ENCODE measurements at places on chromosomes 7 and 10.

GRCh38 chr7:100629117-100629716 is 12.1 kb downstream of the TFR2 start:
- DNase-seq, result no peak

GRCh38 chr7:43656997-43657396 is 72.3 kb downstream of the COA1 start:
- no peak for DNase-seq

- DNase-seq, result no peak
Observed at GRCh38 chr10:60846173-60846572, 67.9 kb downstream of the CDK1 start.

DNA sequence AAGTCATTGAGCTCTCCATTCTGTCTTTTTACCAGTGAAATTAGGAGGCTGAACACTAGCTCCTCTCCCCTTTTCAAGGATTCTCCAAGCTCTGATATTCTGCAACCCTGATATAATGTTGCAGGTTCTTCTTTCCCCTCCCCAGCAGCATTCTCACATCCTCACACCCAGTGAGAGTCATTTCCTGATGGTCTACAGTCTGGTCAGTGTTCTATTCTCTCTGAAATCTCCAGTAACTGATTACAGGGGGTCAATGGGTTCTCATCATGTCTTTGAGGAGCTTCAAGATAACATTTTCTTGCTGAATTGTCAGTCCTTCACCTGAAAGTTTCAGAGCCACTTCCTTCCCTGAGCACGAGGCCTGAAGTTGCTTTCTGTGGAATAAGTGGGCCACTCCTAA is 299.4 kb downstream of the PTEN start:
- no peak for DNase-seq

DNA sequence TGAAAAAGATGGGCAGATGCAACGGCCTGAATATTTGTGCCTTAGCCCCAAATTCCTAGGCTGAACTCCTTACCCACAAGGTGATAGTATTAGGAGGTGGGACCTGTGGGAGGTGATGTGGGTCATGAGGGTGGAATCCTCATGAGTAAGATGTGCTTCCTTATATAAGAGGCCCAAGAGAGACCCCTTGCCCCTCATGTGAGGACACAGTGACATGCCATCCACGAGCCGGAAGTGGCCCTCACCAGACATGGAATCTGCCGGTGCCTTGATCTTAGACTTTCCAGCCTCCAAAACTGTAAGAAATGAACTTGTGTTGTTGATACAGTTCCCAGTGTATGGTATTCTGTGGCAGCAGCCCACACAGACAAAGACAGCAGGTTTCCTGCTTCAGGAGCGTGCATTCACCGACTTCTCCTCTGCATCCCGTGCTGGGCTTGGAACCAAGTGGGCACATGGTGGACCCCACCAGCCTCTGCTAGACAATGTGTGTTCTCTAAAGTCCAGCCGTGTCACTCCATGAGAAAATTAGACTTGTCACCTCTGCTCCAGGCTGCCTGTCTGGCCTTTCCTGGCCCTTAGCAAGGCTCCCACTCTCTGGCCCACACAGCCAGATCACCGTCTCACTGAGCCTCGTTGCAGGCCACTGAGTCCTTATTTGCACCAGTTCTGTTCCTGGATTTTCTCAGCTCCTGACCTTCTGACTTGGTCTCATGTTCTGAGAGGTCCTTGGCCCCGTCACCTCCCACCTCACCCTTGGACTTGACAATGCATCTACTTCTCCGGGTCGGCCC is 52.9 kb upstream of the CACUL1 start:
- DNase-seq, result no peak

GRCh38 chr7:73519867-73520672 is 2.0 kb downstream of the BAZ1B start:
- DNase-seq, result no peak

GRCh38 chr10:24207781-24208611 is 942 bp upstream of the KIAA1217 start:
- DNase-seq, result no peak
